ENCODE measurements at places on chromosomes 11 and 22.

- DNase-seq, result no peak
These were observed 630.2 kb upstream of the LUZP2 start for GRCh38 chr11:23866641-23867040.

DNA sequence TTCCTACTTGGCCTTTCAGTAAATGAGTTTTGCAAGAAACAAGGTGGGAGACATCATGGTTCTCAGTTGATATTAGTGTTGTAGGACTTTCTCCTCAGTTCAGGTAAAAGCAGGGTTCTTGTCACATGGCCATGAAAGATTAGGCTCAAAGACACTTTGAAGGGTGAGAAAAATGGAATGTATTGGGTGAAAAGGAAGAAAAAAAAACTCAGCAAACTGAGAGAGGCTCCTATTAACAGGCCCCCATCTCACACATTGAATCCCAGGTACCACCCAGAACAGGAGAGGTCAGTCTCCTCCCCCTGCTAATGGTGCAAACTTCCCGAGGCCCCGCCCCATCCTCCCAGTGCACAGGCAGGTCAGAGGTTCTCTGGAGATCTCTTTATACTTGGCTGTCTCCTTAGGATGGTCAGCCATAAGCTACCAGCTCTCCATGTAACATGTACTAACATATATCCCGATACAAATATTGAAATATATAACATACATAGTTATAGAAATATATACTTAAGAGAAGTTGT lies 62.2 kb downstream of the MICAL2 start:
- DNase-seq, result no peak

DNA sequence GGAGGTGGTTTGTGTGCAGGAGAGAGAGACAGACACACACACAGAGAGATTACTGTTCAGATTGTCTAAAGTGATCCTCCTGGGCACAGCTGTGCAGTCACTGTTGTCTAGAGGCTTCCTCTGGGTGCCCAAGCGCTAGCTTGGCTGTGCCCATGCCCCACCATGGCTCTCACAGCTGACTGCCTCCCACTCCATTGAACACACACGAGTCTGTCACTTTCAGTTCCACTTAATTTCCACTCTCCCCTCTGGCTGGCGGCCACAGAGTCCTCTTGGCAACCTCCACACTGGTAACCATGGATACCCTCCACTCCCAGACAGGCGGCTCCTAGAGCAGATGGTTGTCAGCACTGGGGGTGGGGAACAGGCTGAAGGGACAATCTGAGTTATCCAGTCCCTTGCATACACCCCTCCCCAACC lies 29.1 kb downstream of the MAP6 start:
- peak; percentile 39 for DNase-seq

DNA sequence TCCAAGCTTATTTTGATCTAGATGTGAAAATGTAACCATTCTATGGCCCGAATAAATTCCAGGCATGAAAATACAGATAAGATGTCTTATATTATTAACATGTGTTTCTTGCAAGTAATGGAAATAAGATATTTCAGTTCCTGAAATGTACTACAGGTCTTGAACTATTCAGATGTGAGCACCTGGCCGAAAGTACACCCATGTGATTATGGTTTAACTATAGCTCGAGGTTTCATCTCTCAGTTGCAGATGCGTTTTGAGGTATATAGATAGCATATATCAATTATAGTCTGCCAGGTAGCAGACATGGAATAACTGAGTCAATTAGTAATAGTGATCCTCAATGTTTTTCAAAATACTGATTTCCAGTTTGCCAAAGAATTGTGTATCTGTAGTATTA lies 68.3 kb downstream of the DDIAS start:
- peak; percentile 34 for DNase-seq

GRCh38 chr22:26483439-26484359 lies at the start of the genes HPS4 and SRRD:
Gene HPS4 (minus strand): TSS chr22:26483783. CDS start chr22:26481762, 2,021 bp downstream.
Gene SRRD (plus strand): TSS chr22:26483877. CDS start chr22:26483891, 14 bp downstream.
- peak; percentile 94 for DNase-seq

- no peak for DNase-seq
These were observed 18.4 kb upstream of the SMPD1 start for GRCh38 chr11:6371825-6372224.

DNA sequence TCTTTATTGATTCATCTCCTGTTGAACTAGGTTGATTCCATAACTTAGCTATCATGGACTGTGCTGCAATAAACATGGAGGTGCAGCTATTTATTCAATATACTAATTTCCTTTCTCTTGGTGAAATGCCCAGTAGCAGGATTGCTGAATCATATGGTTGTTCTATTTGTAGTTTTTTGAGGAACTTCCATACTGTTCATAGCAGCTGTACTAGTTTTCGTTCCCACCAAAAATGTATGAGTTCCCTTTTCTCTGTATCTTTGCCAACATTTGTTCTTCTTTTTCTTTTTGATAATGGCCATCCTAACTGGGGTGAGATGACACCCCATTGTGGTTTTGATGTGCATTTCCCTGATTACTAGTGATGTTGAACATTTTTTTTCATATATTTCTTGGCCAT lies 87.2 kb upstream of the NAV2 start:
- no peak for DNase-seq

GRCh38 chr11:34552270-34552669 lies 38.7 kb upstream of the ELF5 start:
- DNase-seq, result no peak

GRCh38 chr22:27224485-27225374 lies 567.3 kb downstream of the MIAT start:
- no peak for DNase-seq

- DNase-seq, result no peak
These were observed 106.4 kb downstream of the MIAT start for GRCh38 chr22:26763633-26764361.

DNA sequence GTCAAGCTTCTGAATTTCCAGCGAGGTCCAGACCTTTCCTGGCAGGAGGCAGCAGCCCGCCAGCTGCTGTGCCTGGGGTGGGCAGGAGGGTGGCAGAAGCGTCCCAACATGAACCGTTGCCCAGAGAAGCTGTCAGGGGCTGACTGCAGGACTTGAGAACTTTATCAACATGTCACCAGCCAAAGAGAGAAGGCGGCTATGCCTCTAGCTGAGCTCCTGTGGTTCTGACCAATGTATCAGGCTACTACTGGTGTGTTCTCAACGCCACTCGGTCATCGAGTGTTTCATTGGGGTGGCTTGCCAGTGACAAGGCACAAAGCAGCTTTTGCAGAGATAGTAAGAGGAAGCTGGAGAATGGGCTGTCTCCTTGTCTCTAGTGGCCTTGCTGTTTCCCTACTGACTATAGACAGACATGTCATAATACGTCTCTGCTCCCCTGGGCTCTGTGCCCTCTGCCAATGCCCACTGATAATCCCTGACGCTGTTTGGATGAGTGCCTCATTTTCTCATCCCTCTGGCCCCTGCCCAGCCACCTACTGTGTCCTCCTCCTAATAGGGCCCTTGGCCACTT lies 17.6 kb upstream of the ASCC2 start:
- no peak for DNase-seq

DNA sequence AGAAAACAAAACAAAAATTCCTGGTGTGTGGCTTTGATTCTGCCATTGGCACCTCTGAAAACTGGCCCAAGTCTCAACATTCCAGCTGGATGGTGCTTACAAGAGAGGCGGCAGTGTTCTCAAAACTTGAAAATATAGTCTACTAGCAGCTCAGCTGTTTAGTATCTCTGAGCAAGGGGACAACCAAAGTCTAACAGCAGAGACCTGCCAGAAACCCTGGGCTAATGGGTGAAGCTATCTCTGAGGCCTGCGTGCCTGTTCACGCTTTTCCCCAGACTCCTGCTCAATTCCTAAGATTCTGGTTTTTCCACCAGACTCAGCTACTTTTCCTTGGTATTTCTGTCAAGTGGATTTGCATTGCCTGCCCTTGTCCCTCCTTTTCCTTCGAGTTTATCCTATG lies 17.9 kb downstream of the TMEM218 start:
- DNase-seq, result no peak

- no peak for DNase-seq
These were observed 13.8 kb downstream of the SNU13 start for GRCh38 chr22:41674846-41675340.

GRCh38 chr11:78220218-78221157 lies 31.8 kb downstream of the USP35 start:
- no peak for DNase-seq

DNA sequence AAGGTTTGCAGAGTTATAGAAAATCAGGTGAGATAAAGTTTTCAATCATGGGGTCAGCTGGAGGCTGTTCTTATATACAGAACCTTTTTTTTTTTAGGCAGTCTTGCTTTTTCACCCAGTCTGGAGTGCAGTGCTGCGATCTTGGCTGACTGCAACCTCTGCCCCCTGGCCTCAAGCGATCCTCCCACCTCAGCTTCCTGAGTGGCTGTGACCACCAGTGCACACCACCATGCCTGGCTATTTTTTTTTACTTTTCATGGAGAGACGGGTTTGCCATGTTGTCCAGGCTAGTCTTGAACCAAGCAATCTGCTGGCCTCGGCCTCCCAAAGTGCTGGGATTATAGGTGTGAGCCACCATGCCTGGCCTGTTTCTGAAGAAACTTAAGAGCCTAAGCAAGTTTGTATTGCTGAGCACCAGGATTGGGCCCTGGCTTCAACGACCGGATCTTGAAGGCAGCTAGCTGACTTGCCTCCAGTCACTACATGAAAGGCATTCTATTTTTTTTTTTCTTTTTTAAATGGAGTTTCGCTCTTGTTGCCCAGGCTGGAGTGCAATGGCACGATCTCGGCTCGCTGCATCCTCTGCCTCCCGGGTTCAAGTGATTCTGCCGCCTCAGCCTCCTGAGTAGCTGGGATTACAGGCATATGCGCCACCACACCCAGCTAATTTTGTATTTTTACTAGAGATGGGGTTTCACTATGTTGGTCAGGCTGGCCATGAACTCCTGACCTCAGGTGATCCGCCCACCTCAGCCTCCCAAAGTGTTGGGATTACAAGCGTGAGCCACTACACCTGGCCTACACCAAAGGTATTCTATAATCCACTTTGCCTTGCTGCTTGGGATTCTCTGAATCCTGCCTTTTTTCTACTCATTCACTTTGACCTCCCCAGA lies 7.6 kb downstream of the XBP1 start:
- no peak for DNase-seq

- DNase-seq, result no peak
These were observed 63.2 kb downstream of the SGSM3 start for GRCh38 chr22:40433416-40434090.

- peak; percentile 26 for DNase-seq
These were observed 27.9 kb upstream of the SUSD2 start for GRCh38 chr22:24153353-24153752.

GRCh38 chr11:66619080-66619554 lies 2.7 kb downstream of the RBM14 start:
- DNase-seq, result peak; percentile 43

GRCh38 chr22:47369431-47370015 lies 607.1 kb downstream of the TBC1D22A start:
- no peak for DNase-seq

GRCh38 chr22:44337678-44338004 lies 24.9 kb upstream of the SHISAL1 start:
- DNase-seq, result no peak

GRCh38 chr22:20219667-20220628 lies 48.2 kb downstream of the RTN4R start:
- no peak for DNase-seq

DNA sequence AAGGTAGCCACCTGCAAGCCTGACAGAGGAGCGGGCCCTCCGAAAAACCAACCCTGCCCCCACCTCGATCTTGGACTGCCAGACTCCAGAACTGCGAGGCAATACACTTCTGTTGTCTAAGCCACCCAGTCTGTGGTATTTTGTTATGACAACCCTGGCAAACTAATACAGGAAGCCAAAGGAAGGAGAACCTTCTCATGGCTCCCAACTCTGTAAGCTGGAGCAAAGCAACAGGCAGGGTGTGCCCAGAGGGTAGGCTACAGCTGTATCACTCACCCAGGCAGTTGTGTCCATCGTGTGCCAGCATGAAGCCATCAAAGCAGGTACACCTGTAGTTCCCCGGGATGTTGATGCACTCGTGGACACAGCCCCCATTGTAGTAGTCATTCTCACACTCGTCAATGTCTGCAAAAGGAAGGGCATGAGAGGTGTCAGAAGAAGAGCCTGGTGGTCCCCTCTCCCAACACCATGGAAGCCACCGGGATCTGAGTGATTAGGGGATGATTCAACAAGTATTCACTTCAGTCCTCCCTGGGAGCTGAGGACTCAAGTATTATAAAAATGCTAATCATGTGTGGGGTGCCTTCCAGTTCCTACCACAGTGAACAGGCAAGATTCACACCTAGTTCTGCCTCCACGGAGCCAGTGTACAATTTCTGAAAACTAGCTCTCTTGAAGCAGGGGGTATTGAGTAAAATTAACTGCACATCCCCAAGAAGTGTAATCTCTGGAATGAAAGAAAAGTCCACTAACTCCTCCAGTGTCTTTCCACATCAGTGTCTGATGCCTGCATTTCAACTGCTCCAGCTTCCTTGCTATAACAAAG lies 23.3 kb downstream of the SCUBE1 start:
- no peak for DNase-seq

- no peak for DNase-seq
These were observed 1148.9 kb upstream of the CNTN5 start for GRCh38 chr11:97871816-97872215.

- DNase-seq, result no peak
These were observed 221.1 kb downstream of the LARGE1 start for GRCh38 chr22:33699176-33699575.

GRCh38 chr22:38304526-38304925 lies 12.7 kb downstream of the CSNK1E start:
- no peak for DNase-seq

GRCh38 chr11:17471501-17471900 lies 5.1 kb downstream of the ABCC8 start:
- DNase-seq, result no peak

DNA sequence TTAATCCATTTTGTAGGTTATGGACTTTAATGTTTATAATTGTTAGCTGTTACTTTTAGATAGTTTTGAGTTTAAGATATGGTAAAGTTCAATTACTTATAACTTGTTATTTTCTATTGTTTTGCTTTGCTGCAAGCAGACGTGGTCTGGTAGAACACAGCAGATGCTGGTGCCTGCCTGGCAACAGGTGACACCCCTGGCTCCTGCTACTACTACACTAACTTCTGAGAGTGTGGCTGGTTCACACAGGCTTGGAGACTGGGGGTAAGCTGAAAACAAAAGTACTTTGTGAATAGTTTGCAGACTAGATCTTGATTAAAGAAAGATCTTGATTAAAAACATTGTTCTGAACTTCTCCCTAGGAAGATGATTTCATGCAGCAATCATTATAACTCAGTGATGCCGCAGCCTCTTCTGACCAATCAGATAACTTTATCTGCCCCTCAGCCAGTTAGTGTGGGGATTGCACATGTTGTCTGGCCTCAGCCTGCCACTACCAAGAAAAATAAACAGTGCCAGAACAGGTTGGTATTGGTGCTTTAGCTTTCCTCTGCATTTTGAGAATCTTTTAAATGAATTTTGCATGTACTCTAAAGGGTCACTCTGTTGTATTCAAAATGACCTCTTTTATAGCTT lies 90.4 kb downstream of the HIPK3 start:
- peak; percentile 60 for DNase-seq

GRCh38 chr22:47094861-47095330 lies 332.4 kb downstream of the TBC1D22A start:
- no peak for DNase-seq

GRCh38 chr22:49462291-49462690 lies 365.4 kb downstream of the BRD1 start:
- DNase-seq, result no peak

- no peak for DNase-seq
These were observed 215.8 kb downstream of the CTTN start for GRCh38 chr11:70614034-70614681.
